Lung microvascular endothelial cell (primary cell): ENCODE measurements at places on chromosomes 12 and 14. TPM values are rescaled to one million over a fixed set of nuclear protein-coding genes. Genes with fewer than 3 reads are reported as not detected.

Gene FSCB
- not detected in 2 replicates for total RNA-seq

Gene ACSM4
- total RNA-seq, result not detected in 2 replicates

Gene IL31
- not detected in 2 replicates for total RNA-seq

DNA sequence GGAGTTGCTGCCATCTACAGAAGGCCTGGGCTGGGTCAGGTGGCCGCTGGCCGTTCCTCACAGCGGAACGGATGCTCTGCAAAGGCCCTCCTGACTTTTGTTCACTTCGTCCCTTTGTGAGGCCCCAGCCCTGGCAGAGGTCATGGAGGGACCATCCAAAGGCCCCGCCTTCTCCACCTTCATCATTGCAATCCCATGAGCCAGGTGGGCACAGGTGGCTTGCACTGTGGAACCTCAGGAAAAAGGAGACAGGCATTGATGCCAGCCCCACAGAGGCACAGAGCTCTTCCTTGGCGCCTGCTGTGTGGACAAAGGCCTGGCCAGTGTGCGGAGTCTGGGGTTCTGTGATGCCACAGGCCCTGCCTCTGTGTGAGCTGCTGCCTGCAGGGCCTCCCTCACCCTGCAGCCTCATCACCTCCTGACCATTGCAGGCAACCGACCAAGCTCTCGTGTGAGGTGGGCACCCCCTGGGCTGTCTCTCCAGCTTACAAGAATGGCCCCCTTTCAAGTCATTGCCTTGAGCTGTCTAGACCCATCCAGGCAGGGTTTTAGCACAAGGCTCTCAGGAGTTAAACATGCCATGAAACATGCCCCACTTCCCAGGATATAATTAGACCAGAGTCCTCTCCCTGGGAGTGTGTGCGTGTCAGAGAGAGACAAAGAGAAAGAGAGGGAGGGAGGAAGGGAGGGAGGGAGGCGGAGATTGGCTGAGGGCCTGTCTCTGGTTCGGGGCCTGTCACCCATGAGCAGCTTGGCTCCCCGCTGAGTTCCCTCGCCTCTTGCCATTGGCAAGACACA is 19.3 kb downstream of the NFKBIA start:
- peak; percentile 70 for DNase-seq

- no peak for DNase-seq
Observed at GRCh38 chr14:81172353-81172752, 48.4 kb downstream of the GTF2A1 start.

Gene RPS26
- 99.2 and 124 TPM in 2 replicates for total RNA-seq

DNA sequence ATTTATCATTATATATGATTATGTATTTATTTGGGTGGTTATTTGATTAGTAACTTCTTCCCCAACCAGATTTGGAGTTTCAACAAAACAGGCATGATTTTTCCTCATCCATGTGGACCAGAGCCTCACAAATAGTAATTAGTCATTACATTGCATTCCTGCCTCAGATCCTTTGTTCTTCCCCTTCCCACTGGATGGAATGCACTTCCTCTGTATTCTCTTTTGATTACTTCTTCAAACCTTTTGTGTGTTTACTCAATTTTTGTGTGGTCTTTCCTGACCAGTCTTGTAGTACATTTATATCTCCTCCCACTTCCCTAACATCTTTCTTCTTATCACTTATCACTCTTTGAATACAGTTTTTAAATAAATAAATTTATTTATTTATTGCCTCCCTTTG is 15.5 kb downstream of the SYT1 start:
- peak; percentile 67 for DNase-seq

DNA sequence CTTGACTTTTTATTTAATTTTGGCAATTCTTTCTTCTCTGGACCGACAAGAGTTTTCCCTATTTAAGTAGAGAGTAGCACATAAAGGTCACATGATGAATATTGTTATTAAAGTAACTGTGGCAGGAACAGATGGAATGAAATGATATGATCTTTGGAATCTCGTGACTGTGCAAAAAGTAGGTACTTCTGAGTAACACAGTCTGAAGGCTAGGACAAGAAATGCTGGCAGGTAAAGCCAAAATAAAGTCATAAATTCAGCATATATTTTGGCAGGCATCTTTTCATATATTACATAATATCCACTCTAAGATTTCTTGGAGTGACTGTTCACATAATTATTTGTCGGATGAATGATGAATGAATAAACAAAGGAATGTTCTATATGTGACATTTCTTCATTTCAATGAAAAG is 121.4 kb downstream of the EFCAB11 start:
- peak; percentile 10 for DNase-seq

GRCh38 chr14:88271205-88271604 is 51.9 kb downstream of the KCNK10 start:
- DNase-seq, result no peak

Gene ETFBKMT
- total RNA-seq, result 1.7 and 2.2 TPM in 2 replicates

Gene TMEM229B
- total RNA-seq, result 0.40 and 0.44 TPM in 2 replicates

- no peak for DNase-seq
Observed at GRCh38 chr14:56297449-56297848, 179.2 kb downstream of the PELI2 start.

- no peak for DNase-seq
Observed at GRCh38 chr12:85697003-85697402, 139.2 kb downstream of the RASSF9 start.

- DNase-seq, result no peak
Observed at GRCh38 chr14:100740196-100740825, 13.6 kb downstream of the DLK1 start.

- no peak for DNase-seq
Observed at GRCh38 chr12:24806386-24806785, 142.5 kb downstream of the BCAT1 start.

- DNase-seq, result no peak
Observed at GRCh38 chr14:84785996-84786395, 743.9 kb upstream of the FLRT2 start.

Gene PRIMA1
- not detected in 2 replicates for total RNA-seq

DNA sequence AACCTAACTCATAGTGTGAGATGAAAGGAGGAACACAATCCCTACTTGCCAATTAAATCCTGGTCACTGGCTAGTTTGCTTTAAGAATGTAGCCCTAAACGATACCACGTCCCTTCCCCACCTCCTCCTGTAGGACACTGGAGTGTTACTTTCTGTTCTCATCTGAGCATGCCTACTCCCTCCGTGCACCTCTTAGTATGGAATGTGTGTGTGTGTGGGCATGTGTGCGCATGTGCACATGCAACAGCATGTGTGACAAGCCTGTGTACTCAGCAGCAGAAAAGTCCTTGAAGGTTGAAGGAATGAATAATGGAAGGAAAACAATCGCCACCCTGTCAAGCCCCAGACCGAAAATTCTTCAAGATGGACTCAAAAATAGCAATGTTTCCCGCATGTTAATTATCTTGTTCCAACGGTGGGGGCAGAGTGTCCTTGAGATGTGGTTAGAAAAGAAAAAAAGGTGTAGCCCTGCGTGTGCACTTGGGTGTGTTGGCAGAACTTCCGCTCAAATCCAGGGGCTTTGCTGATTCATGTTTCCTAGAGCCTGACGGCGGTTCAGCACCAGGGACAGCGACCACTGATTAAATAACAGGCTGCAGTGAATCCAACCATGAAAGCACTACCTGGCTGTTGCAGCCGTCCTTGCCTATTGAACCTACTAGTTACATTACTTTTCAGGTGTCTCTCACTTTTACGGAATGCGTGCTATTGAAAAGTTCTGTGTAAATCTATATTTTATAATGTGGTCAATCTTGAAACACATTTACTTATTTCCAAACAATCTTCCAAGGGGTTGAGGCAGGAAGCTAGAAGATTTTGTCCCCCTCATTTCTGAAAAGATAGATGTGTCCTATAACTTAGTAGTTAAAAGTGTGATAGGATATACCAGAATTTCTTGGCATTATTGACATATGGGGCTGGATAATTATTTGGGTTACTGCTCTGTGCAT is 79.8 kb downstream of the SRRM4 start:
- DNase-seq, result peak; percentile 69

Gene TMEM63C
- 0.44 and 0.79 TPM in 2 replicates for total RNA-seq

Gene ZFHX2
- total RNA-seq, result under 0.01 and 0.22 TPM in 2 replicates

Gene TAS2R7
- total RNA-seq, result not detected in 2 replicates

GRCh38 chr12:12126551-12126950 is 55.8 kb downstream of the BCL2L14 start:
- DNase-seq, result no peak

GRCh38 chr14:44170101-44170500 is 337.0 kb downstream of the FSCB start:
- no peak for DNase-seq

GRCh38 chr14:54738009-54738408 is 164.6 kb downstream of the GCH1 start:
- DNase-seq, result peak; percentile 47

DNA sequence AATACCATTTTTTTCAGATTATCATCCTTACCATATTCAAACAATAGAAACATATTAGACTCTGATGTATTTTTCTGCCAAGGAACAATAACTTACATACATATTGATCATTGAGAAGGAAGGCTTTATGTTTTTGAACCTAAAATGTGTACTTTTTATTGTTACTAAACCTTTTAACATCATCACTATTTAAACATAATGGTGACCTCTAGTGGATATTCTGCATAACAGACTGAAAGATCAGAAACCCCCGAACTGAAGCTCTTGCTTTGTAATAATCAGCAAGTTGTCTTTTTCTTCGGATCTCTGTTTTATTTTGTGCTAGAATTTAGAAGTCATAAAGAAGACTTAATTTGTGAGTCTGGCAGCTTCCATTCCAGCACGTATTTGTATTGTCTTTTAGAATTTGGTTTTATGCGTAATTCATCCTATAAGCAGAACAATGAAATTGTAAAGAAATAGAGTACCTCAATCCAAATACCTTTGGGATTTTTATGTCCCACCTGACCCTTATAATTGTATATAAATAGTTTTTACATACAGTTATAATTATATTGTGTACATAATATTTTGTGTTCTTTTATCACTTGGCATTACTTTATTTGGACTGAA is 125.9 kb upstream of the ATF1 start:
- peak; percentile 71 for DNase-seq

- no peak for DNase-seq
Observed at GRCh38 chr12:28543021-28543890, 353.0 kb downstream of the CCDC91 start.

Gene TIGAR
- 8.3 and 14.8 TPM in 2 replicates for total RNA-seq

DNA sequence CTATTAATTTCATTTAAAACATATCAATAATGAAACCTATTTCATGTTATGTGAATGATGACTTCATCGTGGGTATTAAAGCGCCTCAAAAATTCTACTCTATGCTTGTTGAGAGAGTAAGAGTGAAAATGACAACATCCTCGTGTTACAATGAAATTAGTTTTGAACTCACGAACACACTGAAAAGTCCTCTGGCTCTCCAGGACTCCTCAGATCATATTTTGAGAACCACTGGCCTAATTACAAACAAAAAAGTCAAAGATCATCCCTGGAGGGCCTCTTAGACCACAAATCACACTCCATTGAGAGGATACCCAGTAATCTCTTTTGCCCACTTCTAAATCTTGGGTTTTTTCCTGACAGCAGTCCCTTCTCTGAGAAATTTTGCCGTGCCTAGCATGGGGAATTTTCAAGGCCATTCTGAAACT is 19.1 kb downstream of the DAAM1 start:
- no peak for DNase-seq

- DNase-seq, result no peak
Observed at GRCh38 chr12:5230156-5230555, 186.5 kb downstream of the KCNA5 start.

Gene GPR137C
- total RNA-seq, result 0.44 and 0.79 TPM in 2 replicates

GRCh38 chr12:26032290-26032689 is 73.8 kb downstream of the RASSF8 start:
- DNase-seq, result no peak

DNA sequence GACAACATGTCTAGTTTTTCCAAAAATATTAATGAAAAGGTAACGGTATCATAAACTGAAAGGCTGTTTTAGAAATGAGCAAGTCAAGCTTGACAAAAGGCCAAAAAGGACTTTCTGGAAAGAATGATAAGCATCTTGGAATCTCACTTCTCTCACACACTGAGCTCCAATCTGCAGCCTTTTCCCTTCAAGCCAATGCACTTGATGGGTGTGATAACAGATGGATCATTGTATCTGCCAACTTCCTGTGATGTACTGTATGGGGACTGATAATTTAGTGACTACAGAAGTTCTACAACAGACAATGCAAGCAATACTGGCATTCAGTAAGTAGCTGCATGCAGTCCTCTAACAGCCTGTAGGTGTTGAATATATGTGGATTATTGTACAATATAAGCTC is 147.1 kb downstream of the MED13L start:
- DNase-seq, result peak; percentile 42

DNA sequence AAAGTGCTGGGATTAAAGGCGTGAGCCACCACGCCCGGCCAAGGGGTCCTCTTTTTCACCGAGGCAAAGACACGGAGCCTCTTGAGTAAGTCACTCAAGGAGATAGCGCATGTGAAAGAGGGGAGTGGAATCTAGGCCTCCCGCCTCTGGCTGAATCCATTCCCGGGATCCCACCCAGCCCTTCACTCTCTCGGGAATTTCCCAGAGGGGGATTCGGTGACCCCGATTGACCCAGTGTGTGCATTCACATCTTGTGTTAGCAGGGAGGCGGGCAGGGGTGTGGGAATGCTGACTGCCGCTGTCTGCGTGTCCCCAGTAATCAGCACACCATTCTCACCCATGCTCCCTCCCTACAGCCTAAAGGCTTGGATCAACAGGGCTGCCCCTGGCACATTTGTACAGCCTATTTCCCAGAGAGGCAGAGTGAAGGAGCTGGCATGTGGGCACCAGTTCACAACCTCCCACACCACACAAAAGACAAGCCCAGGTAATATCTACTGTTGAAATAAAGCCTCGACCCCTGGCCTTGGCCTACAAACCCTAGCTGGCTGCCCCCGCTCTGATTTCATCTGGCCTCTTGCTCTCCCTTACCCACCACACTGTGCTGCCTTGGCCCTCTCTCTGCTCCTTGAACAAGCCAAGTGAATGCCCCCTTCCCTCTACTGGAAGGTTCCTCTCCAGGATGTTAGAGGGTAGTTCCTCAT is 1.3 kb upstream of the LTBP2 start:
- no peak for DNase-seq

GRCh38 chr12:124461851-124462623 is 105.4 kb downstream of the NCOR2 start:
- DNase-seq, result no peak

DNA sequence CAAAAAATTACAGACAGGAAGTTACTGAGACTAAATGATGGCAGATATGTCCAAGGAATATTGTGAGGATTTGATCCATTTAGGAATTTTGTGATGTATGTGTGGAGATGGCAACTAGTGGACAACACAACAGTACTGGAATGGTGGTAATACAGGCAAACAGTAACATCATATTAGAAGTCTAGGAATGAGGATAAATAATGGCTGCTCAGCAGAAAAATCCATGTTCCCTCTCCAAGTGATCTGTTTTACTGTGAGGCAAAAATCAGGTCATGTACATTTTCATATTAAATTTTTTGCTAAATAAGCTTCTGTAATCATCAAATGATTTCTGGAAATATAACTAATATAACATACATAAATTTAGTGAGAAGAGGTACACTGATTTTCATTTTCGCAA is 108.4 kb downstream of the MED13L start:
- no peak for DNase-seq
